NCI-H2029 treated with DMSO at 0.1 percent for 48 hours (cell line): ENCODE measurements at places on chromosomes 1 and 21.

DNA sequence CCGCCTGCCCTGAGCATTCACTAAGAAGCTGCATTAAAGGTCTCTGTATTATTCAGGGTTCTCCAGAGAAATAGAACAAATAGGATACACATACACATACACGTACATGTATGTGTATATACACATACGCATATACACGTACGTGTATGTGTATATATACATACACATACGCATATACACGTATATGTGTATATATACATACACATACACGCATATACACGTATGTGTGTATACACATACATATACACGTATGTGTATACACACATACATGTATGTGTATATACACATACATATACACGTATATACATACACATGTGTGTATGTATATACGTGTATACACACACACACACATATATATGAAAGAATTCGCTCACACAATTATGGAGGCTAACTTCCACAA is 108.9 kb upstream of the BARHL2 start:
- DNase-seq = no peak

GRCh38 chr1:62280150-62280549 is 39.1 kb downstream of the KANK4 start:
- DNase-seq = no peak

GRCh38 chr1:110914676-110915075 is 41.7 kb downstream of the CD53 start:
- DNase-seq = no peak

DNA sequence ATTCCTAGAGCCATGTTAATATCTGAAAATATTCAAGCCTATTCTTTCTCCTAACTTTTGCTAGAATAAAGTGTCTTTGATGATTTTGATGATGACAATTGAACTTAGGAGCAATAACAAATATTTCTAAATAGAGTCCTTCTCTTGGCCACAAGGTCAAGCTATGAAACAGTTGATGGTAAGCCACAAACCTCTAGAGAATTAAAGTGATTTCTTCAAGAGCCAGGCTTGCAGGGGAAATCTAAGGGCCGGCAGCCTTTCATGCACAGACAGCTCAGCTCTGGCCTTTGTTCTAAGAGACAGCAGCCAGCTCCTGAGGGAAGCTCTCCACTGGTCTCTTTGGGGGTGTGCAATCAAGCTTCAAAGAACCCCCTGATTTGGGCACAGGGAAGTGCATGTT is 59.0 kb downstream of the SUSD4 start:
- DNase-seq = no peak

DNA sequence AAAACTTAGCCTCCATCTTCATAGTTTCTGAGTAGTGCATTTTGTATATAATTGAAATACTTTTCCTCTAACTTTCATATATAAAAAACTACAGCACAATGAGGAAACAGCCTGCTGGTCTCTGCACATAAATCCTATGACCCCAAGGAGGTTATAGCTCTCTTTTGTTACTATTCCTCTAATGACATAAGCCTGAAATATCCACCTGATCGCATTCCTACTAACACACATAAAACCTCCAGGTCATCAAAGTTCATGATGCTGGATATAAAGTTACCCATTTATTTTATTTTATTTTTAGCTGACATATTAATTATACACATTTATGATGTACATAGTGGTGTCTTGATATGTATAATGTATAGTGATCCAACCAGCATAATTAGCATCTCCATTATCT is 1042.0 kb upstream of the B3GALT2 start:
- no peak for DNase-seq

DNA sequence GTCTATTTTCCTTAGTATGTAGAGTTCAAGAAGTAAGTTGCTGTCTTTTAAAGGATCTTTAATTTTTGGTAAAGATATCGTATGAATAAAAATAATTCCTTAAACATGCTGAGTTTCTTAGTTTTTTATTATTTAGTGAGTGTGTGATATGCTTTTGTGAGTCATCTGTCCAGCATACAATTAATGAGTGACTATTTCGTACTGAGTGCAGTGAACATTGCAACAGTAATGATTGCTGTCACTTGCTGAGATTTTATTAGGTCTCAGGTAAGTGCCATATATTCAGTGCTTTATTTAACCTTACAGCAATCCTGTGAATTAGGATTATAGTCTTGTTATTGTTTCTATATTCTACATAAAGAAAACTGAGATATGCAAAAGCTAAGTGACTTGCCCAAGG is 22.6 kb downstream of the MIGA1 start:
- no peak for DNase-seq

- DNase-seq = no peak
Measured at GRCh38 chr1:218869276-218869675, 304.4 kb upstream of the LYPLAL1 start.

GRCh38 chr1:1246577-1247340 is at the start of gene C1QTNF12:
Gene C1QTNF12, minus strand, starts transcription at chr1:1246722. Its CDS starts 32 bp downstream, at chr1:1246690.
- no peak for DNase-seq

DNA sequence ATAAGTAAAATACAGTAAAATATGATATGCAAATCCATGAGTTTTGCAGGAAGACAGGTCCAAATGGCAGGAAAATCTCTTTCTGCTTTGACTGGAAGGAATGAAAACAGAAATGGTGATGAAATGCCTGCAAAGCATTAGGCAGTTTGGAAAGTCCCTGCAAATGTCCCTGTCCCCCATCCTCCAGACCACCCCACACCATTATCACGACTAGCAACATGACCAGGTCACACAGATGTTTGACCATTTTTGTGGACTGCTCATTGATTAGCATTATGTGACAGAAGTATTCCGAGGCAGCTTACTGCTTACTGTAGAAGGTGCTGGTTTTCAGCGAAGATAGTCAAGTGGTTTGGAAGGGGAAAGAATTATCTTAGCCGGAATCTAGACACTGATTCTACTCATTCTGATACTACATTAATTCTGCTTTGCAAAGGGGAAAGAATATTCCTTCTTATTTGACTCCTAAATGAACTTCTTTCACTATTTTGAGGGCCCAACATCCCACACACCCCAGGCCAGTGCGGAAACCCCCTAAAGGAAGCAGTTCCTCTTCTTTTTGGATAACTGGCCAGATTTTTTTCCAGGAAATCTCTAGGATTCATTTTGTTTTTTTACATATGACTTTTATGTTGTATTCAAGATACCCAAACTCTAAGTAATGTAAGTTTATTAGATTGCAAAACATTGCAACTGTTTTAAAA is 9.5 kb upstream of the CR2 start:
- no peak for DNase-seq

- DNase-seq = no peak
Measured at GRCh38 chr1:70205071-70205433, 327 bp downstream of the LRRC40 start.

GRCh38 chr1:162141281-162142054 is 72.0 kb downstream of the NOS1AP start:
- DNase-seq = no peak

- DNase-seq = no peak
Measured at GRCh38 chr1:43936431-43937151, 3.0 kb downstream of the ARTN start.

GRCh38 chr1:159307346-159308020 is 5.3 kb downstream of the FCER1A start:
- DNase-seq = no peak

DNA sequence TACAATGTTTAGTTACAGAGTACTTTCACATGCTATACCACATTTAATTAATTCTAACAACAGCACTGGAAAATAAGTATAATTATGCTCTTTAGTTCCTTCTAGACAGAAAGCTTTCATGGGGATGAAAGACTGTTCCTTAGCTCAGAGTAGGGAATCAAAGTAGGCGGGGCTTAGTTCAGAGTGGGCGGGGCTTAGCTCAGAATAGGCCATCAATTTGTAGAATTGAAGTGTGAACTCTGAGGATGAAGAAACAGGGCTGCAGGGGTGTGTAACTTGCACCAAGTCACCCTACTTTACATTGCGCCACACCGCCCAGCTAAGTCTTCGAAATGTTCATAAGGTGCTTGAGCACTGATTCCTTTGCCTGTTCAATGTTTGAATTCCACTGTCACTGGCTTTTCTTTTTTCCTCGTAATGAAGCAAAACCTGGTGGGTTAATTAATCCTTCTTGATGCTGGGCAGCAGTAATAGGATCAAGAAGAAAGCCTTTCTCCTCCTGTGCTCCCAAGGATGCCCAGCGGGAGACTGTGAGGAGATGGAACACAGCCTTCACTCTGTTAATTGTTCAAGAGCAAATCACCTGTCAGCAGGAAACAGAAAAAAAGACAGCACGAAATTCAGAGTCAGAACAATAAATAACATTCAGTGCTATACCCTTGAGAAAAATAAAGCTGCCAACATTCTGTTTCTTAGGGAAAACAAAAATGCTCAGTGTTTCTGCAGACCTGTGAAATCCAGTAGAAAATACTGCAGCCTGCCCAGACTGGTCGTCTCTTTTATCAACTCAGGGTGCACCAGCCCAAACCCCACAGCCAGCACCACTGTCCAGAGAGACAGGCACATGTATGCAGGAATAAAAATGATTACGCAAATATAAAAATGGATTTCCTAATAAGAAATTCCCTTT is 66.5 kb upstream of the CAMK1G start:
- DNase-seq = no peak

- DNase-seq = no peak
Measured at GRCh38 chr1:195740862-195741261, 867.4 kb downstream of the KCNT2 start.

DNA sequence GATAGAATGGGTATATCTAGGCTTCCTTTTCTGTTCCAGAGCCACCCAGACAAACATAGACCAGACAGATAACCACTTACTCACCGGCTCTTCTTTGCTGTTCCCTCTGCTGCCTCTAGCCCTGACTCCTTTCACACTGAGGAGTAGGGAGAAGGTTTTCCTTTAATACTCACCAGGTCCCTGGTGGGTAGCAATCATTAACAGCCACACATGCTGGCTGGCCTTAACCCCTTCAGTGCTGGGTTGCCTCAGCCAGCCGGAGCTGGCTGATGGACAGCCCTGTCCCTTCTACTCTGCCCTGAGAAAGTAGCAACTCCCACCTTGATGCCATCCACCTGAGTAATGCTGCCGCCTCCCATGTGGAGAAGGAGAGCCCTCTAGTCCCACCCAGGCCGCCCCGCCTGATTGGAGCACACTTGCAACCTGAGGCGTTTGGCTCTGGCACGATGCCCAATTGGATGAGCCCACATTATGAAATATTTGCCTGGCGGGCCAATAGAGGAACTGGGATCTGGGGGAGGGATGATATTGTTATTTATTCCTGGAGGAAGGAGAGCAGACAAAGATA is 71.6 kb downstream of the PLEKHA6 start:
- peak; percentile 74 for DNase-seq

DNA sequence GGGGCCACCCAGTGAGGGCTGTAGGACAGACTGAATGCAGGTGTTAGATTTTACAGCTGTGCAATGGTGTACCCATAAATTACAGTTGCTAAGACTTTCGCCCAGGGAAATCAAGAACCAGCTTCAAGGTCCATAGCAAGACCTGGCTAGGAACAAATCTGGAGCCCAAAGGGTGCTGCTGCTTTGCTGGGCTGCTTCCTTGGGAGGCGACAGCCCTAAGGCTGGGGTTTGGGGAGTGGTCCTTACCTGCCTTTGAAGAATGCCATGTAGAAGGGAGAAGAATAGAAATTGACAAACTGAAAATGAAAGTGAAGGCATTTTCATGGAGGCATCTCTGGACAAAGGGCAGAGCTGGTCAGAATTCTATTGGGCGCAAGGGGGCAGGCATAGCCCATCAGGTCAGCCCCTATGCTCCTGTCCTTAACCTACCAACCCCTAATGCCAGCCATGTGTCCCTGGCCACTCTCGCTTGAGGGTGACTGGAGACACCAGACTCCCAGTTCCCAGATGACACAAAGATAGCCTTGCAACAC is 7.6 kb upstream of the ARHGEF19 start:
- DNase-seq = no peak

DNA sequence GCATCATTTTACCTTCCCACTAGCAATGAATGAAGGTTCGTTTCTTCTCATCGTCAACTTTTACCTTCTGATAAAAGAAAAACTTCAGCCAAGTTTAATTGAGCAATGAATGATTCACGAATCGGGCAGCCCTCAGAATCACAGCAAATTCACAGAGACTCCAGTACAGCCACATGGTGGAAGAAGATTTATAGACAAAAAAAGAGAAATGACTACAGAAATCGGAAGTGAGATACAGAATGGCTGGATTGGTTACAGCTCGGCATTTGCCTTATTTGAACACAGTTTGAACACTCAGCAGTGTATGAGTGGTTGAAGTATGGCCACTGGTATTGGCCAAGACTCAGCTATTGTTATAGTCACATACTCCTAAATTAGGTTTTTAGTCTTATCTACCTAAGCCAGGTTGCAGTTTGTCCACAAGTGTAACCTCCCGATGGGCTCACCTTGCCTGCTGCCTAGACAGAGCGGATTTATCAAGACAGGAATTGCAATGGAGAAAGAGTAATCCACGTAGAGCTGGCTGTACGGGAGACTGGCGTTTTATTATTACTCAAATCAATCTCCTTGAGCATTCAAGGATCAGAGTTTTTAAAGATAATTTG is 15.3 kb downstream of the AK4 start:
- DNase-seq = no peak

DNA sequence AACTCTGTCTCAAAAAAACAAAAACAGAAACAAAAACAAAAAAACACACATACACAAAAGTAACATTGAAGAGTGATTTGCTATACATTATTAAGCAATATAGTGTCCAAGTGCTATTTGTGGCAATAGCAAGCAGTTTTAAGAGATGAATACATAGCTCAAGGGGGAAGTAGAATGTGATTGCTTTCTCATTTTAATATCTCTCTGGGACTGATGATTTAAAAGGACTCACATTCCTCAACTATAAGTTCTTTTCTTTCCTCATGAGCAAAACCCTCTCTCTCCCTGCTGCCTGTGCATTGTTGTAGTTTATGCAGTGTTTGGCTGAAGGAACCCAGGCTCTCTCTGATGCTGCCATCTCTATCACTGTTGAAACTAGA is 47.0 kb upstream of the CSF1 start:
- no peak for DNase-seq

- DNase-seq = peak; percentile 82
Measured at GRCh38 chr1:204583909-204584632, 67.9 kb downstream of the MDM4 start.

DNA sequence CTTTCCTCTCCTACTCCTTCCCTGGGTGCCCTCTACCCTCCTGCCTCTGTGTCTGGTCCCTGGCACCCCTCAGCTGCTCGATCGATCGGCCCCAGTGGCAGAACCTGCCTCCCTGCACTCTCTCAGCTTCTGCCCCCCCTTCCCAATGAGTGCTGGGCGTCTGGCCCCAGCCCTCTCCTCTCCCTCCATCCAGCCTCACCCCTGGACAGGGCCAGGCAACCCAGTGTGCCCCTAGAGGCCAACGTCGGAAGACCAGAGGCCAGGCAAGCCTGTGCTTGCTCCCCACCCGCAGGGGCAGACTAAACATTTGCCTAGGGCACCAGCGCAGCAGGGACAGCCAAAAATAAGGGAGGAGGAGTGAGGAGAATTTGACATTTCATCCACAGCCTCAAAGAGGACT is 43.5 kb downstream of the LGR6 start:
- no peak for DNase-seq

GRCh38 chr1:247465796-247466195 is 7.9 kb upstream of the OR2B11 start:
- no peak for DNase-seq

- no peak for DNase-seq
Measured at GRCh38 chr1:44225761-44226160, 12.5 kb downstream of the DMAP1 start.
